Stimulated activated CD4-positive, alpha-beta T cell treated with anti-CD3 and anti-CD28 coated beads, Interleukin-2, amount 100 ng/mL, for 48 hours (primary cell): ENCODE measurements at places on chromosomes 5 and 9.

DNA sequence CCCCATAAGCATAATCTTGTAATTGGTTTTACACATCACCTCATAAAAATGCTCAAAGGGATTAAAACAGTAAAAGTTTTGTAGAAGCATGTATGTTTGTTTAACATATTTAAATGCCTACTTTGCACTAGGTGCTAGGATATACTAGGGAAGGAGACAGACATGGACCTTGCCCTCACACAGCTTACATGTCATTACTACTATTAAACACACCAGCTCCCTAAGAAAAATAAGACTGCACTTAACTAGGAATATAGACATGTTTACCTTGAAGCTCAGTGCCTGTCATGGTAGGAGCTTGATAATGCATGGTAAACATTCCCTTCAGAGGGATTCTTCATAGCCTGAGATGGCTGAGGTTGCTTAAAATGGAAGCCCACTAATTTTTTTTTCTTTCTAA is 6.2 kb downstream of the SHLD3 start:
- DNase-seq: no peak

GRCh38 chr9:124774129-124774978 is 2.6 kb upstream of the OLFML2A start:
- peak; percentile 90 for DNase-seq

GRCh38 chr9:113952676-113953075 is 76.6 kb downstream of the ZNF618 start:
- DNase-seq: no peak

DNA sequence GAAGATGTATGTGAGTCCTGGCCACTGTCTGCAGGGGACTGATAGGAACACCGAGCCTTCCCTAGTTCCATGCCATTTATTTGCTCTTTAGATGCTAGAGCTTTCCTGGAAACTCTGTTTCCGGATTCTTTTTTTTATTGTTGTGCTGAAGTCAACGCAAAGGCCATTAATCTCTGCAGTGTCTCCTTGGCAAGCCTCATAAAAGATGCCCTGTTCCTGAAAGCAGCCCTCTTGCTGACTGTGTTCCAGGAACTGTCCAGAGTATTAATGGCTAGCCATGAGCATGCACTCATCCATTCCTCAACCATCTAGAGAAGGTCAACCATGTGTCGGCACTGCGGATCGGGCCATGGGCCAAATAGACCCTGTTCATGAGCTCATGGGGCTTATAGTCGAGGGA is 42.9 kb upstream of the SMAD5 start:
- DNase-seq: no peak

DNA sequence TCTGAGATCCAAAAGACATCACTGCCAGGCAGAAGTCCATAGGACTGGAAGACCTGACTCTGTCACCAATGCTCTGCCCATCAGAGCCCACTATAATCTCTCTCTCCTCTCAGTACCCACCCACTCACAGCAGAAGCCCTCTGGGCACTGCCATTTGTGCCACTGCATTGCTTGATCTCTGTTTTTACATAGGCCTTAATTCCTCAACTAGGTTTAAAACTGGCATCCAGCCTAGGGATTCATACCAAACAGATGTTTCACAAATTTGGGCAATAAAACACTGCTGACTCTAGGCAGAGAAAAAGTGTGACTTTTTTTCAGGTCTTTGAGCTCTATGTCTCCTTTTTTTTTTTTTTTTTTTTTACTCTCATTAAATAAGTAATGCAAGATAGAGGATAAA is 91.1 kb upstream of the RANBP3L start:
- DNase-seq: no peak

DNA sequence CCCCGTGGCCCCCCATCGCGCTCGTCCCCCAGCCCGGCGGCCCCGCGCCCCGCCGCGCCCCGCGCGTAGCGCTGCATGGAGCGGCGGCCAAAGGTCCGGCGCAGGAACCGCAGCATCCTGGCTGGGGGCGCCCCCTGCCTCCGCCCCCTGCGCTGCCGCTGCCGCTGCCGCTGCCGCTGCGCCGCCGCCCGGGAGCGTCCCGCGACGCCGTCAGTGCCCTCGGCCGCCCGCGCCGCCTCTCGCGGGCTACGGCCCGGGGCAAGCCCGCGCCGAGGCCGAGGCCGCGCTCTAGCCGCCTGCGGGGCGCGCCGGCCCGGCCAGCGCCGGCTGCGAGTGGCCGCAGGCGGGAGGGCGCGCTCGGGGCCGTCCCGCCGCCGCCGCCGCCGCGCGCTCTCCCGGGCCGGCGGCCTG is 523 bp downstream of the EPB41L4B start:
- DNase-seq: no peak

GRCh38 chr5:69334793-69335268 is 2.2 kb upstream of the CCDC125 start:
- DNase-seq: peak; percentile 67

DNA sequence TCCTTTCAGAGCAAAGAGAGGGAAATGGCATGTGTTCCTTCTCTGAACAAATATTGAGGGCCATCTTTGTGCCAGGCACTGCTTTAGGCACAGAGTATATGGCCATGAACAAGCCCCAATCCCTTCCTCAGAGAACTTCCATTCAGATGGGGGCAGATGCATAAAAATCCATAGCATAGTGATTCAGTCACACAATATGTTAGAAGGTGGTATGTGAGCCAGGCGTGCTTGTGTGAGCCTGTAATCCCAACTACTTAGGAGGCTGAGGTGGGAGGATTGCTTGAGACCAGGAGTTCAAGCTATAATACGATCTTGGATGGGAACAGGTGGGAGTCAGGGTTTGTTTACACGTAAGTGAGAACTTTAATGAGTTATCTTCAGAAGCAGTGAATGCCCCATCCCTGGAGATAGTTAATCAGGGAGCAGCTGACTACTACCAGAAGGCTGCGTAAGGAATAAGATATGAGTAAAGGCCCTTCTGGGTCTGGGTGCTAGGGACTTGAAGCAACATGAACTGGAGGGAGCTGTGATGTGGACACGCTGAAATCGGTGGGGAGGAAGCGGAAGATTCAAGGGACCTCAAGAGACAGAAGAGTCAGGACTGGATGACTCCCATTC is 27.1 kb downstream of the NANS start:
- no peak for DNase-seq

- DNase-seq: no peak
Observed at GRCh38 chr9:8221462-8221861, 421.9 kb upstream of the DMAC1 start.

GRCh38 chr5:58466939-58467338 is 7.1 kb upstream of the PLK2 start:
- DNase-seq: no peak
